Neural crest cell (in vitro differentiated cells): ENCODE measurements at places on chromosomes 3 and 15.

DNA sequence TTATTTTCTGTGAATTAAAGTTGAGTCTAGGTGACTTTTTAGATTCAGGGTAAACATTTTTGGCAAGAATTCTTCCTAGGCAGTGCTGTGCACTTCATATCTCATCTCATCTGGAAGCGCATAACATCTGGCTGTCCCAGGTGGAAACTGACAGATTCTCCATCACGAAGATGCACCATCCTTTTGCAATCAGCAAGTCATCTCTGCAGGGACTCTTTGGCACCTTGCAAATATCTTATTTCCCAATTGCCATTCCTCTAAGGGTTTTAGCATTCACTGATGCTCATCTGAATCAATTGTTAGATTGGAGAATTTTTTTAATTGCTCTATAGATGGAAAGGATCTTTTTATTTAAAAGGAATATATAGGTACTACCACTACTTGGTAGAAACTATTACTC is 282.7 kb upstream of the ATP10A start:
- no peak overlapping the region for H3K27ac ChIP-seq
- H3K4me1 ChIP-seq: peaks cover 5% of the 10 kb centered on the region
- no peak overlapping the region for H3K4me3 ChIP-seq
- H3K27me3 ChIP-seq: peaks cover 18% of the 10 kb centered on the region
- no peaks in the 10 kb centered on the region for H3K36me3 ChIP-seq

DNA sequence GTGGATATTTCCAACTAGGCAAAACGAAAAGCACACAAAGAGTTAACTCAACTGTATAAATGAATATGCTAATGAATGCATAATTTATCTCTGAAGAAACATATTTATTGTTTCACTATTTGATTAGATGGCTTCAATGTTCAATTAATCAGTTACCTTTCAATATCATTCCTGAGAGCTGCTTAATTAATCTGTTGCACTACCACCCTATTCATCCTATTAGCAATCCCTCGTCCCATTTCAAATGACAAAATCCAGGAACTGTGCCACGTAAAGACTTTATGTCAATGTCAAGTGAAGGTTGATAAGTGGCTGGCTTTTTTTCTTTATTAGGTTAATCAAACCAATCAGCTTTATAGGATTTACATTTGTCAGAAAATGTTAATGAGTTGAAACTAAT is 82.7 kb downstream of the ALCAM start:
- no peak overlapping the region for H3K27ac ChIP-seq
- peaks cover 18% of the 10 kb centered on the region for H3K4me1 ChIP-seq
- no peak overlapping the region for H3K4me3 ChIP-seq
- peaks cover 3% of the 10 kb centered on the region for H3K36me3 ChIP-seq
- H3K27me3 ChIP-seq: no peaks in the 10 kb centered on the region
- DNase-seq: no peak

- no peak overlapping the region for H3K4me3 ChIP-seq
- no peak for DNase-seq
These were observed 104.4 kb upstream of the C2CD4B start for GRCh38 chr15:62269504-62269903.

DNA sequence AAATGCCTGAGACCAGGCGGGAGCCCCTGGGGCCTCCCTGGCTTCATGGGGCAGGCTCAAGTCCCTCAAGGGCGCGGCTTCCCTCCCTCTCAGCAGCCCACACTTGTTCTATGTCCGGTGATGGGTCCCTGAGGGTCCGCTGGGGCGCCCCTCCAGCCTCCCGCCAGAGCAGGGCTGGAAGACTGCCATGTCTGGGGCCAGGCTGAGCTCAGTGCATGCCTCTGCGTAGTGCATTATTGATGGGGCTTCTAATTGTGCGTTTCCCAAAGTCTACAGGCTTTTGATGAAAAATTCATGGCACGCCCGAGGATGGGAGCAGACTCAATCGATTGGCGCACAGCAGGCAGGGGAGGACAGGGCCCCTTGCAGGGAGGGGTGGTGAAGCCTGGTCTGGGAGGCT is 51.3 kb downstream of the CYP11A1 start:
- H3K36me3 ChIP-seq: no peaks in the 10 kb centered on the region
- H3K27me3 ChIP-seq: no peaks in the 10 kb centered on the region
- H3K4me1 ChIP-seq: peaks cover 52% of the 10 kb centered on the region
- no peak for DNase-seq

DNA sequence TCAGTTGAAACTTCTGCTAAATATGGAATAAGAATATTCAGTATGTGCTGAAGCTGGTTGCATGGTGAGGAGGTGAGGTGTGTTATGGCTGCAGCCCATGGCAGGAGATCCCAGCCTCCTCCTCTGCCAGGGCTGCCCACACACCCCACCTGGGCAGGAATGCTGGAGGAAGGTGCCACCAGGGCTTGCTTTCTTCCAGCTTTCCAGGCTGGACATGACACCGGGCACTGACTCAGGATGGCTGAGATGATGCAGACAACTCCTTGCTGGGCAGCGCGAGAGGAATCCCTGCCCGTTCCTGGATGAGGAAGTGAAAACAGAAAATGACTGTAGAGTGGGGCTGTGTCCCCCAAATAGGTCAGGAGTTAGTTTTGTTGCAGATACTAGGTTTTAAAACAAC is 14.1 kb downstream of the GABRG3 start:
- H3K27ac ChIP-seq: no peak overlapping the region
- H3K4me1 ChIP-seq: no peaks in the 10 kb centered on the region
- no peak overlapping the region for H3K4me3 ChIP-seq
- no peaks in the 10 kb centered on the region for H3K27me3 ChIP-seq

- no peak for DNase-seq
- no peak within 1 kb of the TSS for H3K4me3 ChIP-seq
- H3K36me3 ChIP-seq: no peaks in the 10 kb centered on the region
- H3K4me1 ChIP-seq: no peaks in the 10 kb centered on the region
- no peak within 1 kb of the TSS for H3K27ac ChIP-seq
- H3K27me3 ChIP-seq: no peaks in the 10 kb centered on the region
These were observed at the start of gene ACP3 for GRCh38 chr3:132317229-132317948. ACP3 (plus strand) TSS chr3:132317407; CDS start chr3:132317457, 50 bp downstream.

DNA sequence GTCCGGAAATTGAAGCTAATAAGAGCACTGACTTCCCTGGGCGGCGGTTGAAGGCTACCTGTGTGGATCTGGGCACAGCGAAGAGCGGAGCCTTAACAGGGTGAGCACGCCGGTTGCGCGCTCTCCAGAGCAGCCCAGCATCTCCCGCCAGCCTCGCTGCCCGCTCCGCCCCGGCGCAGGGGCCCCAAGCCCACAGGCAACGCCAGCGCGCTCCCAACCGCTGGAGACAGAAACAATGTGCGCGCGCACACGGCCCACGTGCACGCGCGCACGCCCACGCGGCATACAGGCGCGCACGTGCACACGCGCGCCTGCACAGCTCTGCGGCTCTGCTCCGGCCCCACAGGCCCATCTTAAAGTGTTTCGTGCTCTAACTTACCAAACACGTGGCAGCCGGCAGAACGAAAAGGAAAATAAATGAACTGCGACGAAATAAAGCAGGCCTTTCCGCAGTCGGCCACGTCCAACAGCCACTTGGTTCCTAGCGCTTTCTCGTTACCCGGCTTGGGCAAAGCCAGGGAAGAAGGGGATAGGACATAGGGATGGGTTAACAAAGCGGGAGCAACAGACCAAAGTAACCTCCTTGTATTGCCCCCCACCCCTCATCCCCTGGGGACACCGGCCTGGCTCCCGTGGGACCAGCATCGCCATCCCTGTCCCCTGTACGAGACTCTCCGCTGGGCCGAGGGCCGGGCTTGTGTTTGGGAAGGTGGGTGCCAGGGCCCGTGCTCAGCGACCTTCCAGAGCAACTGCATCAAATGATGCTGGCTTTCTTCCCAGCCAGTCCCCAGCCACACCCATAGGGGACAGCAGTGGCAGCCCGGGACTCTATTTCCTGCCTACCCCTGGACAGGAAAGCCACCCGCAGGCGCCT is 203.7 kb downstream of the ABHD5 start:
- H3K27me3 ChIP-seq: peaks cover 20% of the 10 kb centered on the region
- H3K36me3 ChIP-seq: no peaks in the 10 kb centered on the region
- DNase-seq: peak; percentile 66
- H3K27ac ChIP-seq: peak overlapping the region; percentile 65
- H3K4me3 ChIP-seq: peak overlapping the region; percentile 76

DNA sequence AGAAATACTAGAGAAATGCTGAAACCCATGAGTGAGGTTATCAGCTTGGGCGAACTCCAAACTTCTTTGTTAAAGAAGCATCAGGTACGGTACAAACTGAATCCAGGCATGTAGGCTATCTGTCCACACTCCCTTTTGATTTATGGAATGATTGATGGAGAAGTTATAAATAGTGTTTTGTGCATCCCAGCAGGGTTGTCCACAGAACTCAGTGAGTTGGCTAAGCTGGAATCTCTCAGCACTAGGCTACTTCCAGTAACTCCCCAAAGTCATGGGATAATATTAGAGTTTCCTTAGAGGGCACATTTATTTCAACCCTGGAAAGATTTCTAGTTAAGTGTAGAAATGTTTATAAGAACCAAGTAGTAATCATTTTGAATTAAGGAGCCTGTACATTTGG is 186.2 kb upstream of the CRBN start:
- H3K27ac ChIP-seq: no peak overlapping the region
- H3K4me1 ChIP-seq: no peaks in the 10 kb centered on the region
- H3K36me3 ChIP-seq: no peaks in the 10 kb centered on the region
- no peak for DNase-seq
- H3K27me3 ChIP-seq: no peaks in the 10 kb centered on the region

- no peaks in the 10 kb centered on the region for H3K4me1 ChIP-seq
- H3K4me3 ChIP-seq: no peak overlapping the region
- no peaks in the 10 kb centered on the region for H3K27me3 ChIP-seq
- H3K36me3 ChIP-seq: peaks cover 6% of the 10 kb centered on the region
- DNase-seq: no peak
- H3K27ac ChIP-seq: no peak overlapping the region
These were observed 299.1 kb upstream of the ROPN1 start for GRCh38 chr3:124291008-124291407.

DNA sequence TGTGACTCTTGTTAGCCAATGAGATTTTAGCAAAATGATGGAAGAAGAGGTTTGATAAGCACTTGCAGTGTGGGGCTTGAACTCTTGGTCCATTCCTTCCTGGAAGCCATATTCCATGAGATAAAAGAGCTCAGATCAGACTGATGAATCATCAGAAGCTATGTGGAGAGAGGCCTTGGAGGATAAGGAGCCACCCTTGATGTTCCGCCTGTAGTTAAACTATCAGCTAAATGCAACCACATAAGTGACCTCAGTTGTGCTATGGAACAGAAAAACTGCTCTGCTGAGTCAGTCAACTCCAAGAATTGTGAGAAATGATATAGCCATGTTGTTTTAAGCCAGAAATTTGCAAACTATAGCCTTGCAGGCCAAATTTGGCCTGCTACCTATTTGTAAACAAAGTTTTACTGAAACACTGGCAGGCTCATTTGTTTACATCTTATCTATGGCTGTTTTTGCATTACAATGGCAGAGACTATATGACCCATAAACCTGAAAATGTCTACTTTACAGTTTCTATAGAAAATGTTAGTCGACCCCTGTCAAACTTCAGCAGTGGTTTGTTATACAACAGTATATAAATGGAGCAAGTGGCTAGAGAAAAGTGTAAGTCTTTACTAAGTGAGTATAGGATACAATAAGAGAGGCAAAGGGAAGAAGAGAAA is 27.6 kb upstream of the GAP43 start:
- H3K4me1 ChIP-seq: no peaks in the 10 kb centered on the region
- no peaks in the 10 kb centered on the region for H3K27me3 ChIP-seq
- DNase-seq: no peak
- no peak overlapping the region for H3K27ac ChIP-seq
- peaks cover 7% of the 10 kb centered on the region for H3K36me3 ChIP-seq

DNA sequence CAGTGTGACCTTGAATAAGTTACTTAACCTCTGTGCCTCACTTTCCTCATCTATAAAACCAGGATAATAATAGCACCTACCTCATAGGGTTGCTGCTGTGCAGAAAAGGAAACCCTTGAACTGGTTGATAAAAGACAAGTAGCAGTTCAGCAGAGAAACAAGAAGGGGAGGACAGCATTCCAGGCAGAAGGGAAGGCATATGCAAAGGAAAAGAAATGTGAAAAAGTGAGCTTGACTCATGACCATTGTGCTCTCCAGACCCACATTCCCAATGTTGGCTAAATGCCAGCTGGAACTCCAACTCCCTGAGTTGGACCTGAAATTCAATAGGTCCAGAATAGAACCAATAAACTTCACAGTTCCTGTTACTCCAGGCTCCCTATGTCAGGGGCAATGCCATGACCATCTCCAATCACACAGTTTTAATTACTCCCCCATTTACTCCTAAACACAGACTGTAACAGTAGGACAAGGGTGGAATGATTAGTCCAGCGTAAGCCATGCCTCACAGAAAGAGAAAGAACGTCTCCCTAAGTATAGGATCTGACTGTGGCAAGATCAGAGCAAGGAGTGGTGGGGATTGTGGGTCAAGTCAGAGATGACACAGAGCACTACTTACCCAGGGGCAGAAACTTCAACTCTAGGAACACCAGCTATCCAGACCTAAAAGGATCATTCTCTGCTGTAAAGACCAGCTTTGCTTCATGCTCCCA is 26.9 kb downstream of the PRKAR2A start:
- H3K4me1 ChIP-seq: no peaks in the 10 kb centered on the region
- H3K27me3 ChIP-seq: no peaks in the 10 kb centered on the region
- H3K36me3 ChIP-seq: no peaks in the 10 kb centered on the region
- H3K4me3 ChIP-seq: no peak overlapping the region
- no peak overlapping the region for H3K27ac ChIP-seq

DNA sequence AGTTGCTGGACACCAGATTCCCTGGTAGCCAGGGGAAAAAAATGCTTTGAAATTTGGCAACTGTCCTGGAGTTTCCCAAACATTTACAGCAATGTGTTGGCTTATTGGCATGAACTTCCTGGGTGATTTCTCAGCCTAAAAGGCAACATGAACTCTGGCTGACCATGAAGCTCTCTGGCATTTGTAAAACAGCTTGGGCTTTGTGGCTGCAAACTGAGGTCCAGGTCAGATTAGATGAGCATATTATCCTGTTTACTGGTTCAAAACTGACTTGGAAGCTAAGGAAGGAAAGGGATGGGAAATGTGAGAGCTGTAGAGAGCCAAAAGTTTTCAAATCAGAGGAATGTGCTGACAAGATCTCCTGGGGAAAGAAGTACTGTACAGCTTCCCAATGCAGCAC is 139.0 kb downstream of the P3H2 start:
- no peaks in the 10 kb centered on the region for H3K36me3 ChIP-seq
- no peak overlapping the region for H3K4me3 ChIP-seq
- H3K4me1 ChIP-seq: no peaks in the 10 kb centered on the region
- H3K27me3 ChIP-seq: no peaks in the 10 kb centered on the region
- H3K27ac ChIP-seq: no peak overlapping the region

GRCh38 chr3:64291345-64291744 is 66.1 kb upstream of the PRICKLE2 start:
- H3K27ac ChIP-seq: no peak overlapping the region
- H3K36me3 ChIP-seq: no peaks in the 10 kb centered on the region
- no peak for DNase-seq
- no peaks in the 10 kb centered on the region for H3K4me1 ChIP-seq
- no peaks in the 10 kb centered on the region for H3K27me3 ChIP-seq
- H3K4me3 ChIP-seq: no peak overlapping the region
